ENCODE measurements at places on chromosomes 16 and 17. TPM values are rescaled to one million over a fixed set of nuclear protein-coding genes. Genes with fewer than 3 reads are reported as not detected.

Gene CD300H
- not detected for total RNA-seq

Gene GLTPD2
- not detected for total RNA-seq

GRCh38 chr16:71367241-71367976, 8.9 kb downstream of the CALB2 start:
- H3K27me3 ChIP-seq = peaks cover 5% of the 10 kb centered on the region
- peaks cover 25% of the 10 kb centered on the region for H3K4me1 ChIP-seq
- H3K4me3 ChIP-seq = no peak overlapping the region
- no peaks in the 10 kb centered on the region for H3K36me3 ChIP-seq

DNA sequence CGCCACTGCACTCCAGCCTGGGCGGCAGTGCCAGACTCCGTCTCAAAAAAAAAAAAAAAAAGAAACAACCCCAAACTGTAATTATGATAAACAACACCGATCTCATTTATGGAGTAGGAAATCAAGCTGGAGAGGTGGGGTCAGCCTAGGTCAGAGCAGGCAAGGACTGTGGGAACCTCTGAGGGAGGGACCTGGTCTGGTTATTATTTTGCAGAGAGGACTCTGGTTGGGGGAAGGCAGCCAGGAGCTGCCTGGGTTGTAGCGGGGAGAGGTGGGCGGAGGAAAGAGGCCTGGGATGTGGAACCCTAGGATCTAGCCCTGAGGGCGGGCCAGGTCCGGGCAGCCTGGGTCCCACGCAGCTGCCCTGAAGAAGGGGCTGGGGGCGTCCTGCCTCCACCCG, 10.9 kb upstream of the HS3ST6 start:
- H3K4me3 ChIP-seq = peak overlapping the region; percentile 56
- peaks cover 10% of the 10 kb centered on the region for H3K27me3 ChIP-seq
- DNase-seq = no peak
- H3K4me1 ChIP-seq = peaks cover 2% of the 10 kb centered on the region
- H3K27ac ChIP-seq = no peak overlapping the region

DNA sequence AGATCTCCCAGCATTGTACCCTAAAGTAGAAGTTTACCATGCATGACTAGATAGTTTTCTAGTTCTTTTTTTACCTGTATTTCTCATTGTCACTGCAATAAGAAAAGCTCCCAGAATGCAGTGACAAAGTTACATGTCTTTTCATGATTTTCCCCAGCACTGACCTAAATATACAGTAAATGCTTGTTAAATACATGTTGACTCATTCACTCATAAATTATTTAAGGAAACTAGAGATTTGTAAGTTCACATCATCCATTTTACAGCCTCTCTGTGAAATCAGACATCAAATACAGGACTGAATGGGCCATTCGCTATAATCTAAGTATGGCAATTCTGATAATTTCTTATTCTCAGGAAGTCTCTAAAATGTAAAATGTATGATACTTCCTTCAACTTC, 258.9 kb upstream of the AXIN2 start:
- H3K4me1 ChIP-seq = no peaks in the 10 kb centered on the region
- no peaks in the 10 kb centered on the region for H3K36me3 ChIP-seq
- H3K27me3 ChIP-seq = peaks cover 8% of the 10 kb centered on the region
- no peak for DNase-seq

GRCh38 chr17:76585033-76585648, 519 bp downstream of the ST6GALNAC2 start:
- H3K36me3 ChIP-seq = no peaks in the 10 kb centered on the region
- H3K4me3 ChIP-seq = peak overlapping the region; percentile 56
- peaks cover 10% of the 10 kb centered on the region for H3K4me1 ChIP-seq
- no peak for DNase-seq
- H3K27me3 ChIP-seq = peaks cover 57% of the 10 kb centered on the region

- peaks cover 8% of the 10 kb centered on the region for H3K36me3 ChIP-seq
- no peak for DNase-seq
- no peak overlapping the region for H3K4me3 ChIP-seq
Measured at GRCh38 chr17:17950806-17951205, 21.4 kb downstream of the TOM1L2 start.

DNA sequence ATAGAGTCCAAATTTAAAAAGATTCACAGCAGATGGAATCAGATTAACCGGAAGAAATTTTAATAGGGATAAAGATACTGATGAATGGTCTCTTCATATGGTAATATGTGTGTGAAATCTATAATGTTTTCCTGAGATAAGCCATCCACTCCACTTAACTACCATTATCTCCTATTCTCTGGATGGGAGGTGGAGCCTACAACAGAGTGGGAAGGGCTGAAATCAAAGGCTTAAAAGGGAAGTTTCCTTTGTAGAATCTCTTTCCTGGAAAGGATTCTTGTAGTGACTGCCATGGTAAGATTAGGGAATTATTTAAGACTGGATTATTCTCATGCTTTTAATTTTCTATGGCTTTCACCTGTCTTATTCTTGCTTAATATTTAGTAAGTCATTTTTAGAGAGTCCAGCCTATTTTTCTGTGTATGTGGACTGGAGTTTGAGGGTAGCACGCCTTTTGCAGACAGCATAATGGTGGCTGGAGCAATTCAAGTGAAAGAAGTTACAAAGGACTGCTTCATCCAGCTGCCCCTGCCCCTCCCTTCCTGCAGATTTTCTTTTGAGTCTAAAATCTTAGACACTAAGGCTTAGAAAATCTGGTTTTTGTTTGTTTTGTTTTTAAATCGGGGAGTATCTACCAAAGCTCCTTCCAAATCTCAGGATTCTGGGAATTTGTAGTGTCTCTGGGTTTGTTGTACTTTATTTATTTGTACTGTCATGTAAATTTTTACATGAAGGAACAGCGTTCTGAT, 26.5 kb downstream of the KAT7 start:
- peaks cover 51% of the 10 kb centered on the region for H3K4me1 ChIP-seq
- no peak for DNase-seq
- H3K4me3 ChIP-seq = no peak overlapping the region

DNA sequence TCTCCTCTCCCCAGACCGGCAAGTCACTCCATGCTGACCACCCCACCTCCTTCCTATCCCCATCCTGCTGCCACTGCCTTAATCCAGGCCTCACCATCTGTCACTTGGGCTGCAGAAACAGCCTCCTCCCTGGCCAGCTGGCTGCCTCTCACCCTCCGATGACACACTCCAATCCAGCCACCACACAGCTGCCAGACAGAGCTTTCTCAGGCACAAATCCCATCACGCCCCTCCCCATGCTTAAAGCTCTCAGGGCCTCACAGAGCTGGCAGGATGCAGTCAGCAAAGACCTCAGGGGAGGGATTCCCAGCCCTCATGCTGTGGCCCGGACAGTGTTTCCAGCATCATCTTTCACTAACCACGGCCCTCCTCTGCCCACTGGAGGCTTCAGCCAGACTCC, 13.7 kb downstream of the CAMKK1 start:
- peaks cover 9% of the 10 kb centered on the region for H3K4me1 ChIP-seq
- no peak overlapping the region for H3K27ac ChIP-seq
- H3K4me3 ChIP-seq = no peak overlapping the region
- DNase-seq = no peak
- H3K36me3 ChIP-seq = peaks cover 4% of the 10 kb centered on the region

- no peak for DNase-seq
- H3K27me3 ChIP-seq = peaks cover 33% of the 10 kb centered on the region
- H3K4me1 ChIP-seq = peaks cover 19% of the 10 kb centered on the region
- H3K27ac ChIP-seq = no peak overlapping the region
- H3K4me3 ChIP-seq = no peak overlapping the region
Measured at GRCh38 chr17:1462164-1463112, 6.4 kb upstream of the CRK start.

DNA sequence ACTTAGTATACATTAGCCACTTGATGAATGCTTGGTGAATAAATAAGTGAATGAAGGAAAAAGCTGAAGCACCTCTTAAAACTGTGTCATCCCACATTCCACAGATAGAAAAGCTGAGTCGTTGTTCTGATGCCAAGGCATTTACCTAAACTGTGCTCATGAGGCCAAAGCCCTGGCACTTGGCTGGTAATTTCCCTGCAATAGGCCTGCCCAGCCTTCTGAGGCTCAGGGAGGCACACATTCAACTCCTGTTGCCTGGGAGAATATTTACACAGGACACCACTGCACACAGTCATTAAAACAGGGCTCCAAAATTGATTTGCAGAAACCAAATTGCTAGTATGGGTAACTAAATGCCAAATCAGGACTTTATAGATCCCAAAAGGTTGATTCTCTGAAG, 333.0 kb upstream of the C16orf82 start:
- no peak for DNase-seq
- H3K27ac ChIP-seq = no peak overlapping the region
- no peak overlapping the region for H3K4me3 ChIP-seq
- H3K36me3 ChIP-seq = no peaks in the 10 kb centered on the region
- H3K4me1 ChIP-seq = no peaks in the 10 kb centered on the region

DNA sequence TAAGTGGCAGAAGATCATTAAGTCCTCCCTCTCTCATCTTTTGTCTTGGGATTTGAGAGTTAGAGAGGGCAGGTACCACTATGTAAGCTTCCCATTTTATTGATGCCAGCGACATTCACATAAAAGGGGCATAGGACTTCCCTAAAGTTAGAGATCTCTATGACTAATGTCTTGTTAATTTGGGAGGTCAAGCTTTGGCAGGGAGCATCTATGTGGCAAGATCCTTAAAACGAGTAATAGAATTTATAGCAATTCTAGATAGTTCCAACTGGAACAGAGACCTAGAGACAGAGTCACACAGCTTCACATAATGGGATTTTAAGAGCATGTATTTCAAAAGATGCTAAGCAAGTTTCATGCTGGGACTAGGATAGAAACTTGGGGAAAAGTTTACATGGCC, 308.0 kb downstream of the MAP2K6 start:
- H3K27me3 ChIP-seq = peaks cover 7% of the 10 kb centered on the region
- no peaks in the 10 kb centered on the region for H3K36me3 ChIP-seq
- H3K4me1 ChIP-seq = no peaks in the 10 kb centered on the region
- H3K27ac ChIP-seq = no peak overlapping the region

GRCh38 chr17:56786989-56787482, 46.7 kb downstream of the C17orf67 start:
- peaks cover under 1% of the 10 kb centered on the region for H3K27me3 ChIP-seq
- peaks cover 25% of the 10 kb centered on the region for H3K4me1 ChIP-seq
- H3K27ac ChIP-seq = peak overlapping the region; percentile 75
- peaks cover 5% of the 10 kb centered on the region for H3K36me3 ChIP-seq
- DNase-seq = peak; percentile 65

DNA sequence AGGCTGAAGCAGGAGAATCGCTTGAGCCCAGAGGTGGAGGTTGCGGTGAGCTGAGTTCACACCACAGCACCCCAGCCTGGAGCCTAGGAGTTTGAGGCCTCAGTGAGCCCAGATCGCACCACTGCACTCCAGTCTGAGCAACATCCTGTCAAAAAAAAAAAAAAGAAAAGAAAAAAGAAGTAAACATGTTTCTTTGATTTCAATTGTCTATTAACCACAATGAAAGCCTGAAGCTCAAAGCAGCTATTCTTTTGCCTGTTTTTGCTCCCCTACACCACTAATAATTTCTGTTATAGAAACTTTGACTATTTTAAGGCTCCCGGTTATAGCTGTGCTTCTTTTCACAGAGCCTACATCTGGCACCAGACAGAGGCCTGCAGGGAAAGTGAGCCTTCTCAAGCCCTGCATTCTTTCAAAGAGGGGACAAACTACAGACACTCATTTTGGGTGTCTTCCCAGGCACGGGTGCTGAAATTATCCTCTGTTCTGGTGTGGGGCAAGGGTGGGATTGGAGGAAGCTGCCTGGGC, 14.2 kb upstream of the SLC52A1 start:
- peaks cover 32% of the 10 kb centered on the region for H3K36me3 ChIP-seq
- peaks cover 51% of the 10 kb centered on the region for H3K4me1 ChIP-seq
- H3K4me3 ChIP-seq = no peak overlapping the region
- H3K27me3 ChIP-seq = no peaks in the 10 kb centered on the region
- peak overlapping the region; percentile 79 for H3K27ac ChIP-seq

DNA sequence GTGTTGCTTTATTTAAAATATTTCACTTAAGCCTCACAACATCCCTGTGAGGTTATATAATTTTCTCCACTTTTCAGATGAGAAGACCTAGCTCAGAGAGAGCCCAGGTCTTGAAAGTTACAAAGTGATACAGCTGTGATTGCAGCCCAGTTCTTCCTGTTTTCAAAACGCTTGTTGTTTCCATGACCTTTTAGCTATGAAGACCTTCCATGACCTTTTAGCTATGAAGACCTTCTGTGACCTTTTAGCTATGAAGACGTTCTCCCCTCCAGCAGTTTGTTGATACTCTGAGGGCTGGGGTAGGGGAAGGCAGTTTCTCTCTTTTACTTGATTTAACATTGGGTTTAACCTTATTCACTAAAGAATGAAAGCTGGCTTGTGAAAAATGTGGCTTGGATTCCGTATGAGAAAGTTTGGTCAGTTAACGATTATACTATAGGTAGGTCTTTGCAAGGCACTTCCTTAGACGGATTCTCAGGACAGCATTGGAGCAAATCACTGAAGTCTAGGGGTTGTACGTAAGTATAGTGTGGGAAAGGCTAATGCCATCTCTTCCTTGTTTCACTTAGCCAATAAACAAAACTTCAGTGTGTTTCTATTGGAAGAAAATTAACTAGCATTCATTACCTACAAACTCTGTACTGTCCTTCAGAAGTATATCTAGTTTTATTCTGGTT, 20.7 kb downstream of the PHKB start:
- H3K36me3 ChIP-seq = peaks cover 10% of the 10 kb centered on the region
- no peak overlapping the region for H3K27ac ChIP-seq
- no peaks in the 10 kb centered on the region for H3K27me3 ChIP-seq

DNA sequence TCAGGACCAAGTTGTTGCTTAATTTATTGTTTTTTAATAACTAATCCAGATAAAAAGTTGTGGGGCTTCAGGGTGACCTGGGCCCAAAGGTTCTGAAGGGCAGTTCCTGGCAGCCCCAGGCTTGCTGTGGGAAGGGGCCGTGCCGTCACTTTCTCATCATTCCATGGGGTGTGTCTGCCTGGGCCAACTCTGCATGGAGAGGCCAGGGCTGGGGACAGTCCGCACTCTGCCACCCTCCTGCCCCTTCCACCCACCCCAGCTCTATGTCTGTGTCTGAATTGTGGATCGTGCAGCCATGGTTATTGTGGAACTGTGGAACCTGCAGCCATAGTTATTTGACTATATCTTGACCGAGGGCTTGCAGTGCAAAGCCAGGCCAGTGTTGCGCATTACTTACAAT, 4.0 kb downstream of the LIMD2 start:
- peaks cover 62% of the 10 kb centered on the region for H3K36me3 ChIP-seq
- peaks cover 44% of the 10 kb centered on the region for H3K4me1 ChIP-seq
- H3K4me3 ChIP-seq = peak overlapping the region; percentile 96
- DNase-seq = no peak
- H3K27ac ChIP-seq = peak overlapping the region; percentile 98

DNA sequence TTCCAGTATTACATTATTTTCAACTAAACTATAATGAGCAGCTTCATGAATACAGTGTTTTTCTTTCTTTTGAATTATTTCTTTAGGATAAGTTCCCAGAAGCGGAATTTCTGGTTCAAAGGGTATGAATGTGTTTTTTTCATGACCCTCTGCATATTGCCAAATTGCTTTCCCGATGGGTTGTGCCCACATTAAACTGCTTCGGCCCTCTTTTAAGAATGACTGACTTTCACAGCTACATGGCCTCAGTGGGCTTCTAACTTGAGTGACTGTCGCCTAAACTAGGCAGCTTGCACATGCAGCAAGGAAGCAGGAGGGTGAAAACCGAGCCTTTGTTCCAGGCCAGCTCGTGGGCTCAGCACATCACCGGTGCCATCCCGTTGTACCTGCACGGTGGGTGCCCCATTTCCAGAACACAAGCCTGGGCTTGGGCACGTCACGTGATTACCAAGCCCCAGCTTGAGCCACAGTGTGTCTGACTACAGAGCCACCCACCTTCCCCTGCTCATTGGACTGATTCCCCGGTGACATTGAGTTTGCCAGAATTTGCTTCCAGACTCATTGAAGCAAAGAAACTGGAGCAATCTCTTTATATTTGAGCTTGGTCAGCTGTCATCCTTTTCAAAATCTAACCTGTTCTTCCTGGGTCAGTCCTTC, 112.8 kb downstream of the CLEC16A start:
- no peak overlapping the region for H3K4me3 ChIP-seq
- no peak for DNase-seq
- peaks cover 69% of the 10 kb centered on the region for H3K36me3 ChIP-seq
- peaks cover 79% of the 10 kb centered on the region for H3K4me1 ChIP-seq
- H3K27ac ChIP-seq = peak overlapping the region; percentile 75
- H3K27me3 ChIP-seq = no peaks in the 10 kb centered on the region

Measured in activated CD8-positive, alpha-beta T cell treated with anti-CD3 and anti-CD28 coated beads, Interleukin-2, amount 10 ng/mL, durations not matched to agents 7 days and 5 days (primary cell).